ENCODE measurements at places on chromosomes 4 and X.

- DNase-seq: no peak
Measured at GRCh38 chr4:11544211-11544610, 115.5 kb upstream of the HS3ST1 start.

DNA sequence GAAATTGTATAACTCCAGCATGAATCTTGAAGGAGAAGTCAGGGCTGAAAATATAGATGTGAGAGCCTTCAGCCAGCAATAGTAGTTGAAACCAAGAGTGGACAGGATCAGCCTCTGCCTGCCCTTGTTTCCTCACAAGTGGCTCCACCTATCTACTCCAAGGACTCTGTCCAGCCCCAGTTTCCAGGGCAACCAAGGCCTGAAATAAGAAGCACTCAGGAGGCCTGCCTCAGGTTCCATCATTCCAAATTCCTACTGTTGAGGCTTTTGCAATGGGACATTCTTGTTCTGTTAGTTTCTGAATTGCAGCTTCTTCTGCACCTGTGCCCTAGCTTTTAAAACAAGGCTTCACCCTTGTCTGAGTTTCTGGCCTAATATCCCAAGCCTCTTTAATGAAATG is 41.6 kb downstream of the TRPC5OS start:
- DNase-seq: no peak

GRCh38 chr4:143183513-143184216 is 1.1 kb upstream of the USP38 start:
- DNase-seq: no peak

DNA sequence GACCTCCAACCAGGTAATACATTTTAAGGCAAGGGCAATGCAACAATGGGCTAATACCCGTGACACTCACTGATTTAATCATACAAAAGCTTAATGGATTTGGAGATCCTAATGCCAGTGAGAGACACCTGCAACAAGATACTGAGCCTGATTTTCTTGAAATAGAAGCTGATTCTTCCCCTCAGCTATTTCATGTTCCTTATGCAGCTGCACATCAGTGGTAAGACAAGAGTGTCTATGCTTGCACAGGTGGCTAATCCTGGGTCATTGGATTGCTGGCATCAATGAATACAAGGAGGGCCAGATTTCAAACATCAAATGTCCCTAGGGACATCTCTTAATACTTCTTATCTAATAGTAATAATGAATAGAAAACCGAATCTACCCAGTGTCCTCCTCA is 139.7 kb downstream of the PPARGC1A start:
- no peak for DNase-seq

- DNase-seq: no peak
Measured at GRCh38 chr4:139642364-139642763, 23.3 kb upstream of the MGST2 start.

GRCh38 chr4:74374561-74375327 is 9.8 kb downstream of the EREG start:
- no peak for DNase-seq

- DNase-seq: no peak
Measured at GRCh38 chrX:36577006-36577405, 431.2 kb upstream of the FAM47C start.

DNA sequence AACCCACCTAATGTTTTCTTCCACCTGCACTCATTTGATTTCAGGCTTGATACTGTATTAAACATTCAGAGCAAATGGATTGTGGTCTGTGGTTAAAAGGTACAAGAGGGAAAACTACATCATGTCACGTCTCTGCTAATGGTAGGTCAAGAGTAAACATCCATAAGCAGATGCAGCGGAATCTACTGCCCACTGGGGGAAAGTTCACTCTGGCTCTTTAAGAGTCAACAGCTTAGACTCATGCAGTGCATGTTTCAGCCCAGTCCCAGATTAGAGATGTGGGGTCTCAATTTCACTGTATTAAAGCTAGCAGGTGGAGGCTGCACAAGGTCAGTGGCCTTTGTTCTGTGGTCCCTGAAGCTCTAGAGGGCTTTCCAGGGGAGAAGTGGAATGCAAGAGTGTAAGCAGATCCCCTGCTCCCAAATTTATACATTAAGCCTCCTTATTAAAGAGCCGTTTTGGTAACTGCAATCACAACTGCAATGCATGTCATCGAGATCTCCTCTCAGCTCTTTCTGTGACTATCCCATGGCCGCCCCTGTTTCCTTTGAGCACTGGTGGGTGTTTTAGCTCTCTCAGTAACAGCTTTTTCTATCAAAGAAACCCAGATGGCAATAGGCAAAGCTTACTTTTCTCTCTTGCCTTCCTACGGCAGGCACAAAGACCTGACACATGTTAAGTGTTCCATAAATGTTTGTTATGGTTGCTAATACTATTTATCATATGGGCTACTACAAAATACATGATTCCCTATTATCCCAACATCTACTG is 53.4 kb downstream of the LDB2 start:
- no peak for DNase-seq
